ENCODE measurements at places on chromosomes 5 and 9.
A peak's percentile ranks its signal among the peaks of the same experiment; 100 is the strongest.

DNA sequence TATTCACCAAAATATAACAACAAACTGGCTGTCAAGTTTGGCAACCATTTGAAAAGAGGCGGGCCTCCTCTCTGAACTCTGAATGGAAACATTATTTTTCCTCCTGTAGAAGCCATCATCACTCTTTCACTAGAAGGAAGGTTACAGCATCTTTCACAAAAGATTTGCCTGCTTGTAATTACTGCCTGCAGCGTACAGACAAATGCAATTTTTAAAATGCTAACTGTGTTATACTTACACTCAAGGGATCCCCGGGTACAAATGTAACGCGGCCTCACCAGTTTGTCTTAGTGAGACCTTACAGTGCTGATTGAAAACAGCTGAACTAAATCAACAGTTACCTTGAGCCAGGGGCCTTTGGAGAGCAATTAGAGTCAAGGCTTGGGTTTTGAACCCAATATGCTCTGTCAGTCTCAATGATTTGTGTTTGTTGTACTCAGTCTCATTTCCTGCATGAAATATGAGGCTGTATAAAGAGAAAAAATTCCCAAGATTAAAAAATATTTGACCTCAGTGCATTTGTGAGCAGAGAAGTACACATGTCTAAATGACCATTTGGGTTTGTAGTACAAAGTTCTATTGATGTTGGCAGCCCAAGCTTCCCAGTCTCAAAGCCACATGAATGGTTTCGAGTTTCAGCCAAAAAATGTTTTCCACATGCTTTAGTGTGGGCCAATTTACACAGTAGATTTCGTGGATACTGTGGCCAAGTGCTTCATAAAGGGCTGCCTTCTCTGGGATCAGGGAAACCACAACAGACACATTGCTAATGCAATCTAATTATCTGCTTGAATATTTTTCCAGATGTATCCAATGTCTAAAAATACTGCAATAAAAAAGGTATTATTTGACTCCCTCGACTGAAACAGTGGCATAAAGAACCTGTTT, 500.0 kb downstream of the SPATA31D1 start:
- peaks cover 1% of the 10 kb centered on the region for H3K27me3 ChIP-seq
- H3K27ac ChIP-seq = no peak overlapping the region
- peaks cover 2% of the 10 kb centered on the region for H3K4me1 ChIP-seq
- H3K4me3 ChIP-seq = no peak overlapping the region
- DNase-seq = no peak

GRCh38 chr5:138083702-138084101, at the start of gene WNT8A:
Gene WNT8A, plus strand, starts transcription at chr5:138084033. Its CDS starts 95 bp downstream, at chr5:138084128.
- no peaks in the 10 kb centered on the region for H3K27me3 ChIP-seq
- H3K27ac ChIP-seq = no peak within 1 kb of the TSS
- DNase-seq = no peak
- no peaks in the 10 kb centered on the region for H3K4me1 ChIP-seq
- H3K4me3 ChIP-seq = no peak within 1 kb of the TSS

DNA sequence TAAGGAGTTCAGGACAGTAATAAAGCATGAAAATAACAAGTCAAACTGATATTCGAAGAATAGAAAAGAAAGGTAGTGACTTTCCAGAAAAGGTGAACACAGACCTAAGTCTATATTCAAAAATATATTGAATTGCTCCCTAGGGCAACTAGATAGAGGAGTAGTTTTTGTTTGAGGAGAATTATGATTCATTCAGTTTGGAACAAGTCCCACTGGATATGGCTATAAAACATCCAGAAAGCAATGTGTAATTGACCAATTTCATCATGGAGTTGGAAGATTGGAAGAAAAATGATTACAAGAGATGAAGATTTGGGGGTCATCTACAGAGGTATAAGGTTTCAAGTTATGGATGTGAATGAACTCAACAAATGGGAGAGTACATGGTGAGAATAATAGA, 117.5 kb upstream of the ZNF462 start:
- no peak overlapping the region for H3K4me3 ChIP-seq
- H3K4me1 ChIP-seq = no peaks in the 10 kb centered on the region
- no peak overlapping the region for H3K27ac ChIP-seq
- no peaks in the 10 kb centered on the region for H3K27me3 ChIP-seq
- peak; percentile 19 for DNase-seq

DNA sequence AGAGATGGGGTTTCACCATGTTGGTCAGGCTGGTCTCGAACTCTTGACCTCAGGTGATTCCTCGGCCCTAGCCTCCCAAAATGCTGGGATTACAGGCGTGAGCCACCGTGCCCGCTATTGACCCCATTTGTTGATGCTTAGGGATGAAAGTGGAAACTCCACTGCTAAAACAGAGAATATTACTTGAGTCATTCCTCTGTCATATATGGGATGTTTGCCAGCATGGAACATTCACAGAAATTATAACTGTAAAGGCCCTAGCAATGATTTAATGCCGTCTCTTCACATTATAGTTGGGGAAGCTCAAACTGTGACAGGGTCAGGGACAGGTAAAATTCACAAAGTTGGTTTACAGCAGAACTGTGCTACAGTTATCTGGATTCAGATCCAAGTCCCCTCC, 94.5 kb downstream of the TMC1 start:
- H3K4me1 ChIP-seq = no peaks in the 10 kb centered on the region
- H3K27me3 ChIP-seq = no peaks in the 10 kb centered on the region
- H3K27ac ChIP-seq = no peak overlapping the region
- no peaks in the 10 kb centered on the region for H3K36me3 ChIP-seq

GRCh38 chr5:111494355-111494999, 17.9 kb downstream of the STARD4 start:
- H3K36me3 ChIP-seq = peaks cover 9% of the 10 kb centered on the region
- peak; percentile 45 for DNase-seq
- no peak overlapping the region for H3K4me3 ChIP-seq
- H3K27ac ChIP-seq = peak overlapping the region; percentile 14
- H3K27me3 ChIP-seq = no peaks in the 10 kb centered on the region

GRCh38 chr5:147466360-147466980, 43.4 kb downstream of the DPYSL3 start:
- DNase-seq = no peak
- H3K4me3 ChIP-seq = no peak overlapping the region
- peaks cover 2% of the 10 kb centered on the region for H3K4me1 ChIP-seq

GRCh38 chr9:80811003-80811402, 878.3 kb downstream of the TLE1 start:
- no peak for DNase-seq
- no peaks in the 10 kb centered on the region for H3K36me3 ChIP-seq
- H3K27ac ChIP-seq = no peak overlapping the region
- no peak overlapping the region for H3K4me3 ChIP-seq

GRCh38 chr9:137244486-137245449, 3.7 kb downstream of the TUBB4B start:
- peaks cover 12% of the 10 kb centered on the region for H3K4me1 ChIP-seq
- peak; percentile 55 for DNase-seq
- peaks cover 24% of the 10 kb centered on the region for H3K36me3 ChIP-seq
- H3K4me3 ChIP-seq = no peak overlapping the region

DNA sequence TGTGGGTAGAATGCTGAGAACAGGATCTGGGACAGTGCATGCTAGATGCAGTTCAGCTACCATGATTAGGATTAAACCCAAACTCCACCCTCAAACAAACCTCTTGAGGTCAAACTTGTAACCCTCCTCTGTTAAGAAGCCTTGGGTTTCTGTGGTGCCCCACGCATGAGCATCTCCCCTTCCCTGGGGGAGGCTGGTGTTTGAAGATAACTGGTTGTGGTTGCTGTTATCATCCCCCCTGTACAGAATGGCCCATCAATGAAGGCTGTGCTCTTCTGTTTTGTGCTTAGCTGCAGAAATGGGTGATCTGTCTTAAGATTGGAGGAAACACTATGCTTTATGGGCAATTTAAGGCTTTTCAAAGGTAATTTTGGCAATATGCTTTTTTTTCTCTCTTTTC, 4.4 kb upstream of the DAB2IP start:
- H3K36me3 ChIP-seq = no peaks in the 10 kb centered on the region
- H3K27ac ChIP-seq = peak overlapping the region; percentile 58

DNA sequence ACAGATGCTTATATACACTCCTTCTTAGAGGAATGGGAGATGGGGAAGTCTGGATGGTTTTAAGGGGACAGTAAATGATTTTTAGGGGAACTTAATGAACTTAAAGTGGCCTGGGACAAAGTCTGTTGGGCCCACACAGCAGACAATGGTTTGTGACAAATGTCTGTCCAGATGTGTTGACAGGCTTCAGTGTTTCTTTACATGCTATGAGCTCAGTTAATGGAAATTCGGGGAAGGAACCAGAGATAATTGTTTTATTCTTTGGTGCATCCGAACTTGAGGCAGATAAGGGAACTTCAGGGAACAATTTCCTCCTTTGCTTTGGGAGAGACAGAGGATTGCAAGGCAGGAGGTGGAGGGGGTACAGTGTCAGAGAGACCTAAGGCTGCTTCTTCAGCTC, 52.3 kb downstream of the NFIB start:
- no peaks in the 10 kb centered on the region for H3K27me3 ChIP-seq
- H3K4me1 ChIP-seq = no peaks in the 10 kb centered on the region
- H3K27ac ChIP-seq = no peak overlapping the region

DNA sequence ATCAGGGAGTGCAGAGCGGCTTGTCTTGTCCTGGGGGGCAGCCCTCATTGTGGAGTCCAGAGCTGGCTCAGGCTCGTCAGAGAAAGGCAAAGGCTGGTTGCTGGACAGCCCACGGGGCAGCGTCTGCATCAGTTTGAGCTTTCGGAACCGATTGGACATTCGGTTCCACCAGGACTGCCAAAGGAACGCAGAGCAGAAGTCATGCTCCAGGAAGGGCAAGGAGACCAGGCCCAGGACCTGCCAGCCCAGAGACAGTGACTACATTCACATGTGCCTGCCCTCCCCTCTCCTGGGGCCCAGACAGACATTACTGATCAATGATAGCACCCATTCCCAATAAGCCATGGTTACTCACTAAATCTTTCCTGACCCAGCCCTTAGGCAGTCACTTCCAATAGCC, 18.1 kb downstream of the ANKS6 start:
- peaks cover 4% of the 10 kb centered on the region for H3K4me1 ChIP-seq
- H3K36me3 ChIP-seq = peaks cover 3% of the 10 kb centered on the region
- DNase-seq = no peak
- H3K27ac ChIP-seq = no peak overlapping the region
- H3K4me3 ChIP-seq = no peak overlapping the region

GRCh38 chr5:178394074-178394473, 161.5 kb upstream of the PHYKPL start:
- no peaks in the 10 kb centered on the region for H3K36me3 ChIP-seq
- H3K27me3 ChIP-seq = no peaks in the 10 kb centered on the region
- no peak overlapping the region for H3K27ac ChIP-seq
- H3K4me3 ChIP-seq = no peak overlapping the region

DNA sequence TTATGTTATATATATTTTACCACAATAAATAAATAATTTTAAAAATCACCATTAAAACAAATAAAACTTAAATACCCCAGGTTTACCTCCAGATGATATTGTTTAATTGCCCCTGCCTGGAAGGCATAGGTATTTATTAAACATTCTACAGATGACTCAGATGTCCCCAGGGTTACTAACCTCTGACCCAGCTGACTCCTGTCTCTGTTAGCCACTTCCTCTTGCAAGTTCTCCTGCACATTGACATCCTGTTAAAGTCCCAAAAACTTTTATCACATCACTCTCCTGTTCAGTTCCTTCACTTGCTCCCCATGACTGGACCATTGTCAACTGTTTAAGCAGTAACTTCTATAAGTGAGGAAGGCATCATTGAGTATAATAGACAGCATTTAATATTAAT, 37.0 kb upstream of the RAB3C start:
- no peaks in the 10 kb centered on the region for H3K4me1 ChIP-seq
- peak; percentile 73 for DNase-seq
- H3K27ac ChIP-seq = no peak overlapping the region
- no peaks in the 10 kb centered on the region for H3K36me3 ChIP-seq
- no peaks in the 10 kb centered on the region for H3K27me3 ChIP-seq

- no peak overlapping the region for H3K27ac ChIP-seq
- no peak overlapping the region for H3K4me3 ChIP-seq
- no peaks in the 10 kb centered on the region for H3K27me3 ChIP-seq
- H3K36me3 ChIP-seq = no peaks in the 10 kb centered on the region
- no peak for DNase-seq
Measured at GRCh38 chr9:123421186-123421585, 65.2 kb downstream of the CRB2 start.

DNA sequence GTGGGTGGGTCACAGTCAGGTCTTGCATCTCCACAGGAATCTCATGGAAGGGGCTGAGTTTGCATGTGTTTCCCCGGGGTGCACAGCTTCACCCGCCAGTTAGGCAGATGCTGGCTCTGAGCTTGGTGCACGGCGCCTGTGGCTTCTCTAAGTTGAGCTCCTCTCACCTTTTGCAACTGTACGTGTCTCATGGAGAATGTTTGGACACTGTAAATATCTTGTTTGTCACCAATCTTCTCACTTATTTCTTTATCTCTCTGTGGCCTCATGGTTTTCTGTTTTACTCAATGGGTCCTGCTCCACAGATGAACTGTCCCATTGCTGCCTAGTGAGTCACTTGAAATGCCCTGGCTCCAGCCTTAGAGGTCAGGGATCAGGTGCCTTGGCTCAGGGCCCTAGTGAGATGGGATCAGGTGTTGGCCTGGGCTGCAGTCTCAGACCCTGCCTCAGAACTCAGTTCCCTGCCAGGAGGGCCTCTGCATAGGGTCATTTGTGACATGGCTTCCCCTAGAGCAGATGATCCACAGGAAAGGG, 61.6 kb downstream of the WNK2 start:
- DNase-seq = peak; percentile 90
- peaks cover 2% of the 10 kb centered on the region for H3K36me3 ChIP-seq
- no peaks in the 10 kb centered on the region for H3K27me3 ChIP-seq
- no peak overlapping the region for H3K27ac ChIP-seq
- peaks cover 2% of the 10 kb centered on the region for H3K4me1 ChIP-seq
- no peak overlapping the region for H3K4me3 ChIP-seq

- H3K27me3 ChIP-seq = no peaks in the 10 kb centered on the region
- H3K36me3 ChIP-seq = no peaks in the 10 kb centered on the region
- H3K4me3 ChIP-seq = no peak overlapping the region
- DNase-seq = no peak
Measured at GRCh38 chr5:61319388-61320146, 12.5 kb upstream of the ZSWIM6 start.

- H3K27me3 ChIP-seq = no peaks in the 10 kb centered on the region
- no peak overlapping the region for H3K4me3 ChIP-seq
- H3K27ac ChIP-seq = no peak overlapping the region
Measured at GRCh38 chr5:82679660-82680059, 397.5 kb downstream of the TMEM167A start.

DNA sequence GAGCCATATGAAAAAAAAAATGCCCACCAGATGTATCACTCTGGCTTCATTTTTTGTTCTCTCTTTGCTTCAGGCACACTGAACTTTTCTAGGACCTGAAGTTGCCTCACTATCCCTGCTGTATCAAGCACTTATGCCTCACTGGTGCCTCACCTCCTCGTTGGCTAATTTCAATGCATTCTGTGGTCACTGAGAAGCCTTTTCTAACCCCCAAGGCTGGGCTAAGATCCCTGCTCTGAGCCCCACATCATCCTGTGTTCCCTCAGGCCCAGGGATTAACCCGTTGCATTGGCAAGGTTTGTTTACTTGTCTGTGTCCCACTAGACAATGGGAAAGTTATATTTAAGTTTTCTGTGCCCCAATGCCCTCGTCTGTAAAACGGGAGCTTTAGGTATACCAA, 362.7 kb downstream of the OSTF1 start:
- peaks cover 2% of the 10 kb centered on the region for H3K4me1 ChIP-seq
- no peak overlapping the region for H3K4me3 ChIP-seq
- no peaks in the 10 kb centered on the region for H3K36me3 ChIP-seq
- no peak overlapping the region for H3K27ac ChIP-seq
- DNase-seq = no peak

GRCh38 chr9:37412431-37413151, 9.9 kb upstream of the GRHPR start:
- H3K36me3 ChIP-seq = no peaks in the 10 kb centered on the region
- no peak overlapping the region for H3K4me3 ChIP-seq
- peaks cover 9% of the 10 kb centered on the region for H3K4me1 ChIP-seq
- H3K27ac ChIP-seq = no peak overlapping the region
- DNase-seq = no peak
